ENCODE measurements at places on chromosomes 1 and 21.
A peak's percentile ranks its signal among the peaks of the same experiment; 100 is the strongest.

DNA sequence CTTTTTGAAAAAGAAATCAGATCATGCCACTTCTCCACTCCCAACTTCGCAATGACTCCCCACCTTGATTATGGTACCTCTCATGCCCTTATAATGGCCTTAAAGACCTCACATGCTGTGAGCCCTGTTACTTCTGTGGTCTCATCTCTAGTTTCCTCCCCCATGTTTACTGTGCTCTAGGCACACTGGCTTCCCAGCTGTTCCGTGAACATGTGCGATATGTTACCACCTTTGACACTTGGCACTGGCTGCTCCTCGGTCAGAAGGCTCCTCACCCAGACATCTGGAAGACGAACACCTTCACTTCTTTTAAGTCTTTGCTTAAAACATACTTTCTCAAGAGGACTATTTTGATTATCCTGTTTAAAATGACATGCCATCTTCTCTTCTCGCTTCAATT lies 14.3 kb upstream of the NTMT2 start:
- DNase-seq: no peak

DNA sequence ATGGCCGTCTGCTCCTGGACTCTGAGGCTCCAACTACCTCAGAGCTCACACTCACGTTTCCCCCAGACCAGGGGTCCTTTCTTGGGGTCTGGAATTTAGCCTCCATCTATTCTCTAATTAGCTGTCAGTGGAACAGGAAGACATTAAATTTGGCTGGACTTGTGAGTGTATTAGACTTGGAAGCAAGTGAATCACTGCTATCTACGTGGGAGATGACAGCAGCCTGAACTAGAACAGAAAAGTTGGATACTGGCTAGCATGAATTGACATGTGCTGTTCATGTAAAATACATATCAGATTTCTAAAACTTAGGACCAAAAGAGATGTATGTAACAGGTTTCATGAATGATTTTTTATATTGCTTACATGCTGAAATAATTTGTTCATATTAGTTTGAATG lies 28.0 kb downstream of the TAF5L start:
- DNase-seq: peak; percentile 24

GRCh38 chr1:950268-950667 lies 8.8 kb downstream of the NOC2L start:
- DNase-seq: no peak

DNA sequence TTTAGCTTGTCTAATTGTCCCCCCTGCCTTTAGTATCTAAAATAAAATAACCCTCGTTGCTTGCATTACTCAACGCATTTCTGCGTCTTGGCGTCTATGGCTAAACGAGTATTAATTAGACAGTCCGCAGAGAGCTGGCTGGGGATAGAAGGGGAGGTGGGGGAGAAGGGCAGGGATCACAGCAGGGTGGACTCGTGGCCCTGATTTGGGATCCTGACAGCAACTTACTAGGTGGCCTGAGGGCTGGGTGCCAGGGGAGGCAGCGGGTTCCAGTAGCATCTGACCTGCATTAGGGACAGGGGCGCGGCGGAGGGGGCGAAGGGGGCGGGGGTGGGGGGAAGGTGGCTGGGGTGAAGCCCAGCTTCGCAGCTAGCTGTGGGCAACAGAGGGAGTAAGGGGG lies 1.1 kb upstream of the BACE2 start:
- no peak for DNase-seq

- DNase-seq: no peak
These were observed 4.5 kb downstream of the GUCA2B start for GRCh38 chr1:42157667-42158066.

- DNase-seq: no peak
These were observed 85.2 kb downstream of the UCK2 start for GRCh38 chr1:165912638-165913037.

GRCh38 chr1:247373721-247374141 lies 42.1 kb upstream of the ZNF496 start:
- DNase-seq: peak; percentile 69
